ENCODE measurements at places on chromosomes 16 and 17.

GRCh38 chr16:21565861-21566669 lies 33.3 kb upstream of the METTL9 start:
- DNase-seq: no peak

GRCh38 chr16:58931436-58931835 lies 197.3 kb upstream of the GOT2 start:
- DNase-seq: no peak

GRCh38 chr17:61647047-61647446 lies 56.0 kb upstream of the NACA2 start:
- no peak for DNase-seq

DNA sequence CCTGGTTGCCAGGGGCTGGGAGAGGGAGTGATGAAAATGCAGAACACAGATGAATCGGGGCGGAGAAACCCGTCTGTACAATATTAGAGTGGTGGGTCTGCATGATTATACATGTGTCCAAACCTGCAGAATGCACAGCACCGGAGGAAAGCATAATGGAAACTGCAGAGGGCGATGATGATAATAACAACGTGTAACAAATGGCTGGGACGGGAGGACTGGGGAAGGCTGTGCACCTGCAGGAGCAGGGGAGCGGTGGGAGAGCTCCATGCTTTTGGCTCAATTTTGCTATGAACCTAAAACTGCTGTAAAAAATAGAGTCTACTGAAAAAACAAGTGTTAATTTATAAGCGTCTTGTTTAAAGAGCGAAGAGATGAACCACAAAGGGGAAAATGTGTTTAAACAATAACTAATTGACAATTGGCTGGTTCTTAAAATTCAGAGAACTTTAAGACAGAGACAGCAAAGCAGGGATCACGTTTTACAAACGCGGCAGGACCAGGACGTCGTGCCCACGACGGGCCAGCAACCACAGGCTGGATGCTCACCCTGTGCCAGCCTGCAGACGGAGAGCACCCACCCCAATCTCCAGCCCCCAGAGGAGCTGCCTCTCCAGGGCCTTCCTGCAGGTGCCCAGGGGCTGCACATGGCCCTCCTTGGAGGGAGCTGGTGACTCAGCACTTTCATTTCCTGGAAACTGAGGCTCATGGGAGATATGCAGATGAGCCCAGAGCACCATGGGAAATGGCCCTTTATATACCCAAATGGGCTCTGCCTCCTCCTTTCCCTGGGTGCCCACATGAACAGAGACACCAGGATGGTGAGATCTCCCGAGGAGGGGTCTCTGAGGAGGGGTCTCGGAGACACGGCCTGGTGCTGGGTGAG lies at the start of gene TEX19:
Gene TEX19 (plus strand): TSS at position 783 of the 886 bp plus-strand sequence. CDS start 2,904 bp downstream, outside the sequence.
- DNase-seq: no peak

GRCh38 chr16:9682320-9682719 lies 499.9 kb downstream of the GRIN2A start:
- DNase-seq: no peak

DNA sequence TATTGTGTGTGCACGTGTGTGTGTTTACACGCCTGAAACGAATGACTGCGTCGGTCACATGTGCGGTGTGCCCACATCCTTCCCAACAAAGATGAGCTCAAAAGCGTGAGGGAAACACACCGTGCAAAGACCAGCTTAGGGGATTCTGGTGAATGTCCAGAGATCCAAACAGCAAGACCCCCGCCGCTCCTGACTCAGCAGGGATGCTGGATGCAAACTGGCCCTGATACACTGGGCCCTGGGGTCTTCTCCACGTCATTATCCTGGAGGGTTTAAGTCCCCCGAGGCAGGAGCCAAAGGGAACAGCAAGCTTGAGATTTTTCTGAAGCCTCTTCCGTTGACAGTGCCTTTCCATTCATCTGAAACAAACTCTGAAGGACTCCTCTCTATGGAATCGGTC lies 59.2 kb downstream of the TBC1D16 start:
- no peak for DNase-seq
